ENCODE measurements at places on chromosomes 6 and 20.

- no peak for DNase-seq
Measured at GRCh38 chr20:8971669-8972316, 97.1 kb upstream of the PLCB4 start.

GRCh38 chr6:152127432-152128165, 320.1 kb downstream of the ESR1 start:
- peak; percentile 36 for DNase-seq

- DNase-seq: no peak
Measured at GRCh38 chr6:147497472-147497871, 11.0 kb upstream of the SAMD5 start.

GRCh38 chr6:55286824-55287223, 40.4 kb upstream of the GFRAL start:
- no peak for DNase-seq

DNA sequence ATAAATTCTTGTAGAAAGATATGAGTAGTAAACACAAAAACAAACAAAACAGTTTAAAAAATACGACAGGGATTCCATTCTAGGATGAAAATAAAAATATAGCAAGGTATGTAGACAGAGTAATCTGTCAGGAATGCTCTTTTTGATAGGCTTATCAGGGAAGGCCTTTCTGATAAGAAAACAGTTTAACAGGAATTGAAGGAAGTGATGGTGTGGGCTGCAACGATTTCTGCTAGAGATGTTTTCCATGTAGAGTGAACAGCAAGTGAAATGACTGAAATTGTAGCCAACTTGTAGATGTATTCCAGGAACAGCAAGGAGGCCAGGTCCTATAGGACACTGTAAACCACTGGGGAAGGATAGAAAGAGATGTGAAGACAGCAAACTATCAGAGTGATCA, 689.7 kb upstream of the GJE1 start:
- no peak for DNase-seq

All from HFFc6 (cell line).